ENCODE measurements at places on chromosomes 13 and 19. TPM values are rescaled to one million over a fixed set of nuclear protein-coding genes. Genes with fewer than 3 reads are reported as not detected.

The SLC27A1 gene
- 27.0 TPM for total RNA-seq

The PLIN4 gene
- 4.6 TPM for total RNA-seq

The C19orf73 gene
- 1.4 TPM for total RNA-seq

DNA sequence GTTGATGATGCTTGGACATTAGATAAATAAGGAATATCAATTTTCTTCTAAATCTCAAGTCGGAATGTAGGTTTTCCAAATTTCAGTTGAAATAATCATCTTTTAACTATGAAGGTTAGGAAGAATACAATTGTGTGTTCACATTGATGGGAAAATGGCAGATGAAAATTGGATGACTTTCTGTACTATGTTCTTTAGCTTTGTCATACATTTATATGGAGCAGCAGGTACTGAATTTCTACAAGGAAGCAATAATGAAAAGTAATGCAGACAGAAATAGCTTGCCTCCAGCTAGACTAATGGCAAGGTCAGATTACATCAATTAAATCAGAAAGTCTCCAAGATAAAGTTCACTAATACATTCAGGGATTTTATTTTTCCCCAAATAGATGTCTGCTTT, 1423.7 kb upstream of the PCDH20 start:
- no peak for DNase-seq

GRCh38 chr19:4811328-4812131, 20.0 kb downstream of the TICAM1 start:
- DNase-seq = peak; percentile 89

DNA sequence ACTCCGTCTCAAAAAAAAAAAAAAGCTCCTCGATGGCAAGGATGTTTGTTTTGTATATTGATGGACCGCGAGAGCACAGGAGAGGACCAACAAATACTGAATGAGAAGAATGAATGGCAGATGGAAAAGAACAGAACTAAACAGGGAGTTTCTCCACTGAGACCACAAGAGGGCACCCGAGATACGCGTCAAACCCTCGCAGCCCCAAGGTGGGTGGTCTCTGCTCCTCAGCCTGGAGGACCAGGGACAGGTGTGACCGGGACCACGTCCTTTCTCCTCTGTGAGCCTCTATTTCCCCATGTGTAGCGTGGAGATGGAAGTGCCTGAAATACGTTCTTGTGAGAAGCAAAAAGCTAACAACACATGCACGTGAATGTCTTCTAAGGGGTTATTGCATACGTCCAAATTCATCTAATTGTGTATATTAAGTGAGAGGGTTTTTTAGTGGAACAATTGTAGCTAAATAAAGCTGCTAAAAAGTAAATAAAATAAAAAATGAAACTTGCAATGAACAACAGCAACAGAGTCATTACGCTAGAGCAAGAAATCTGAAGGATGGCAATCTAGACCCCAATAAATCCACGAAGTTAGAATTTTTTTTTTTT, 8.3 kb upstream of the CDC42EP5 start:
- DNase-seq = no peak

DNA sequence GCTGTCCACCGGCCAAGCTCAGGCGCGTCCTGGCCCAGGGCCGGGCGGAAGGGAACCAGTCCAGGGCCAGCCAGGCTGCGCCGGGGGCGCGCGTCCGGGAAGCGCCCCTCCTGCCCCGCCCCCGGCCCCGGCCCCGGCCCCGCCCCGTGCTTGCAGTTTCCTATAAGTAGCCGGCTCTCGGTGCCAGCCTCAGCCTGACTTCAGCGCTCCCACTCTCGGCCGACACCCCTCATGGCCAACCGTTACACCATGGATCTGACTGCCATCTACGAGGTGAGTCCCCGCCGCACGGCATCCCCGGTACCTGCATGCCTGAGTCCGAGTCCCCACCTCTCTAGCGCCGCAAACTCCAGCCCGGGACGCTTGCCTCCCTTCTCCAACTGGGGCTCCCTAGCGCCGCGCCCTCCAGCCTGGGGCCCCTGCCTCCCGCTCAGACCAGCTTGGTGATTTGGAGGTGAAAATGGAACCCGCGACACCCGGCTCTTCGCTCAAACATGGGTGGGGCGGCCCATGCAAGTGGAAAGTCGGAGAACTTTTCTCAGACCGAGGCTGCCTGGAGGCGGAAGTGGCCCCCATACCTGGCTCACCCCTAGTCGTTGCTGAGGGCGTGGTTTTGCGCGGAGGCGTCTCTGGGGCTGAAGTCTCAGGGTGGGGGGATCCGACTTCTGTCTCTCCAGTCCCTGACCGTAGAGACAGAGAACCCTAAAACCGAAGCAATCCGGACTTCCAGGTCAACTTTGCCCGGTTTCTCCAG, at the start of gene ZFP36:
TSS of gene ZFP36 (plus strand) at position 192 of the 754 bp plus-strand sequence. CDS start at position 250, 58 bp downstream.
- DNase-seq = peak; percentile 92

DNA sequence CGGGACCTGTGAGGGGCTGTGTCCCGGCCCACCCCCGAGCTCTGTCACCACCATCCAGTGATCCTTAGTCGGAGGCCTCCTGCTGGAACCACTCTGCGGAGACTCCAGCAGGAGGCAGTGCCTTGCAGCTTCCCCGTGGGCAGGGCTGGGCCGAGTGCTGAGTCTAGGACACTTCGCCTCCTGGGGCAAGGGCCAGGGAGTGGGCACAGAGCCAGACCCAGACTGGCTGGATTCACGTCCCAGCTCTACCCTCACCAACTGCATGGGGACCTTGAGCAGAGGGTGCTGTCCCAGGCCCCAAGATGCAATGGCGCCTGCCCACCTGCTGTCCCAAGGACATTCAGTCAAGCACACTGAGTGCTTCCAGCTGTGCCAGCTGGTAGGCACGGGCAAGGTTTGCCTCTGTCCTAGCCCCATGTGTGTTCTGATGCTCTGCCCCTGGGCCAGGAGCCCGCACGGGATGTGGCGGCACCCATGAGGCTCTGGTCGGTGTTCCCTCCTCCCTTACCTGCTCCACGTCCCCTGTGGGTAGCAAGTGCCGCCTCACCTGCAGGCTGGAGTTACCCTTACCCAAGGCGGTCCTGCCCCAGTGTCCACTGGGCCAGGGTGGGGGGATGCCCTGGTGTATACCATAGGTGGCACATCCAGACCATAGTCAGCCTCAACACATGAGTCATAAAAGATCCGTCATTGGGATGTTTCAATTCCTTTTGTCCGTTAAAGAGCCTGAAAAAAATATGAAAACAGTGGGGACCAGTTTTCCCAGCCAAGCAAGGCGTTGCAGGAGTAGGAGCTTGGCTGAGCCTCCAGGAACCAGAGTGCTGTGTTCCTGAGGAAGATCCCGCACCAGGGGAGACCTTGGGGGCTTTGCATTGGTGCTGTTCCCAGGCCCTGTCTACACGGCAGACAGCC, 7.4 kb downstream of the FZR1 start:
- no peak for DNase-seq
